ENCODE measurements at places on chromosomes 4 and X.
A peak's percentile ranks its signal among the peaks of the same experiment; 100 is the strongest.

- DNase-seq = no peak
Measured at GRCh38 chr4:42646013-42646784, 10.7 kb downstream of the ATP8A1 start.

DNA sequence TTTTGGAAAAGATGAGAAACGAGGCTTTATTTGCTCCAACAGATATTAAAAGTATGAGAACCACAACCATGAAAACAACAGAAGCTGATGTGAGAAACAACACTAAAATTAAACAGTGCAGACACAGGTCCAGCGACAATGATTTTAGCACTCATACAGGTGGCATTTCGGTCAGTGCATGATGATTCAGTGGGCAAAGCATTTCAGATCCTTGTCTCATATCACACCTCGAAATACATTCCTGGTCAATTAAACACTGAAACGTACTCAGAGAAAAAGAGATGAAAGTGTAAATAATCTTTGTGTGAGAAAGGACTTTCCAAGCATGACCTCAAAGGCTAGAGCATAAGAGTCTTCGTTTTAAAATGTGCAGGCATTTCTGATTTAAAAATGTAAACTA, 85.2 kb downstream of the ACOX3 start:
- no peak for DNase-seq

DNA sequence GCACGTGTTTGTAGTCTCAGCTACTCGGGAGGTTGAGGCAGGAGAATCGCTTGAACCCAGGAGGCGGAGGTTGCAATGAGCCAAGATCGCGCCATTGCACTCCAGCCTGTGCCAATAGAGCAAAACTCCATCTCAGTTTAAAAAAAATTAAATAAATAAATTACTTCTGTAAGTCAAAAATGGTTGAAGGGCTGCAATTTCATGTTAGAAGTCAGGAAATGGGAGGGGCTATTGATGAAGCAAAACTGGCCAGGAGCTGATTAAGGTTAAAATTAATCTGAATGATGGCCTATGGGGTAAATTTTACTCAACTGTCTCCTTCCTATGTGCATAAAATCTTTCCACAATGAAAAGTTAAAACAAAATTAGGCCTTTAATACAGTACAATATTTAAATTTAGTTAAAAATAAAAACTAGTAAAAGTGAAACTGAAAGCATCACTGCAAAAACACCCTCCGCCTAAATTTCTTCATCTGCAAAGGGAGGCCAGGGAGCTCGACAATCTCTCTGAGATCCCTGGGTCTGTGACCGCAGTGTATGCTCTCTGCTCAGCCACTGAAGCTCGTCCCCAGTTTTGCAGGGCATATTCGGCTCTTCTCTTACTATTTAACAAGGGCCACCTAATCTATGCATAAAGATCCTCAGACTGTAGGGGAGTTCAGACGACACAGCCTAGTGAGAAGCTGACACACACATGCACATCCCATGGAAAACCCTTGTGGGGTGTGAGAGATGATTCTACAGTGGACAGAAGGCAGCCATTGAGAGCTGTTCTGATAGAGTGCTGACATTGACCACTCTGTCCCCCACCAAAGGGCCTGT, 57.2 kb downstream of the IRF2 start:
- DNase-seq = no peak

- DNase-seq = no peak
Measured at GRCh38 chrX:44735498-44735897, 108.3 kb upstream of the DUSP21 start.

DNA sequence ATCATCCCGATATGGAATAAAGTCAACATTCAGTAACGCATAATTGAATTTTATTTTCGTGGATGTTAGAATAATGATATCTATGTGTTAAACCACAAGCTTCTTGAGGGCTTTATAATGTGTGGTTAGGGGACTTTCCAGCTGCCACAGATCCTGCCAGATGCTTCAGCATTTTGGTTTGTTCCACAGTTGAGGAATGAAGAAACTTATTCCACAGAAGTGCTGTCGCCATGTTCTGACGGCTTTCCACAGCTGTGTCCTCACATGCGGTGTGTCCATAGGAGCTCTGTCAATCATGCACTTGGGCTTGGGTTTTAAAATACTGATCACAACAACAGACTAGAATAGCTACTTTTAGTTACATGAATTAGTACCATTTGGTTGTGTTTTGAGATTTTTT, 411.9 kb downstream of the TRIML1 start:
- DNase-seq = no peak

DNA sequence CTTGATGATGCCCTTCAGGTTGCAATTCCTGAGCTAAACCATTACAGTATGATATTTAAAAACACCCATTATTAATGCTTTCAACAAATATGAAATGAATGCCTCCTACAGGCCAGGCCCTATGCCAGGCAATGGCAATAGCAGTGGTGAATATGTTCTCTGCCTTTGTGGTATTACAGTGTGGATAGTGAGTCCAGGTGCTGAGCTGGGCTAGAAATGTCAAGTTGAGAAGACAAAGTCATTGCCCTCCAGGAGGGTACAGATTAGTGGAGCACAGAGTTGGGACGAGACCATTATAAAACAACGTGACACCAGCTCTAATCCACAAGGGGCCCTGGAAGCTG, 81.9 kb downstream of the RBM47 start:
- DNase-seq = no peak

DNA sequence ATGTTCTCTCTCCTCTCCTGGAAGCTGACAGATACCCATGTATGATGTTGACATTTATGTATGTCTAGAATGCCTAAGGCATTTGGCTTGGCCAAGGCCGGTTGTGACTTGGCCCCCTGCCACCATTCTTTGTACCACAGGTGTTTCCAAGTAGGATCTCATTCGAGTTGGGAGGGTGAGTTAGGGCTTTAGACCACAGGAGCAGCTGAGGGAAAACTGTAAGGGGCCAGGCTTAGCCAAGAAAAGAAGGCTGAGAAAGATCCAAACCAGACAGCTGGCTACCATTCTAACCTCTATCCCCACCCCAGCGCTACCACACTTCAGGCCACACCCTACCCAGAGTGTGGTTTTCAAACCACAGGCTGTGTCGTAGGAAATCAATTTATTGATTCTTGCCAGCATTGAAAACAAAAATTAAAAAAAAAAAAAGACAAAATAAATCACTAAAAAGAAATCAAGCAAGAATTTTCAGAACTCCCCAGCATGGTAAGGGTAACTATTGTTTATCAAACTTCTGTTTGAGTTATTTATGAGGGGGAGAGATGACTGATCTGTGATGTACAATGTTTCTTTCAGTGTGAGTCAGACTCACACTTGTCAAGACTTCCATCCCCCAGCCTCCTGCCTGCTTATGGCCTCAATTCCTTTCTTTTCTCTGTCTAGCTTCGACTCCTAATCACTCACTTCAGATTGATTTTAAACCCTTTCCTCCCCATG, 9.9 kb downstream of the TMSB4X start:
- no peak for DNase-seq

DNA sequence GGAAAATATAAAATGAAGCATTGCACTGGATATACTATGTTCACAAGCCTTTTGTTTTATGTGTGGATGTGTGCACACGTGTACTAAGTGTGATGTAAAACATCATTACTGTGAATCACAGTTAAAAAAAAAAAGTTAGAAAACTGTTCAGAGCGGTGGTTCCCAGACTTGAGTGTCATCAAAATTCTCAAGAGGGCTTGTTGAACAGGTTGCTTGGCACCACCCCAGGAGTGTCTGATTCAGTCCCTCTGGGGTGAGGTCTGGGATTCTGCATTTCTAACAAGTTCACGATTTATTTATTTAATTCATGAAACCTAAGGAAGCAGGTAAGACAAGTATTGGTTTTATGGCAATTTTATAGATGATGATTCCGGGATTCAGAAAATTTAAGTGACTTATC, 1.8 kb downstream of the CENPU start:
- no peak for DNase-seq

DNA sequence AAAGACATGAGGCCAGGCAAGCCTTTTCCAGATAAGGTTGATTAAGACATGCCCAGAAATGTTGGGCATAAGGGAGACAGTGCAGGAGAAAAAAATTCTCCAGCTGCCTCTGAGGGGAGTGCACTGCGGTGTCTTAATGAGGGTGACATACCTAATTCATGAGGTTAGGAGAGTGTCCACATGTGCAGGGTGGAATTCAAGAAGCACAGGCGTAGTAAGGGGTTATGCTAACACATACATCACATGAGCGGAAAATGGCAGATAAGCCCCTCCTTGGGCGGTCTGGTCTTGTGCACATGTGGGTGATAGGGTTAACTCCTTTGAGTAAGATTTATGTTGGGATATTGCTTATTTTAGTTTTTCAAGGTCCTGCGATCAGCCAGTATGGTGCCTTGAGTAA, 122.4 kb downstream of the PHKA2 start:
- DNase-seq = no peak

DNA sequence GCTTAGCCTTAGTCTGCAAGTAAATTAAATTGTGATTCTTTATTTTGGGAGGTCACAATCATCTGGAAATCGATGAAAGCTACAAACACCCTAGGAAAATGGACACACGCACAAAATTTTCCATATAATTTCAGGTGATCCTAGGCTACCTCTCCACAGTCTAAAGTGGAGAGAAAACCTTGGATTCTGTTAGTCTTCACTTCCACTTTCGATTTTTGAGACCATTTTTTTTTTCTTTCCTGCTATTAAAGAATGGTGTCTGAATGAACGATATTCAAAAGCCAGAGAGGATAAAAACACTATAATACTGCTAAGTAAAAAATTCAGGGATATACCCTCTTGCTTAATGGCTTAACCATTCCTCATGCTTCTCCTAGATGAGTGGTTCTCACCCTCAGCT, 1.7 kb downstream of the FBXL5 start:
- no peak for DNase-seq

DNA sequence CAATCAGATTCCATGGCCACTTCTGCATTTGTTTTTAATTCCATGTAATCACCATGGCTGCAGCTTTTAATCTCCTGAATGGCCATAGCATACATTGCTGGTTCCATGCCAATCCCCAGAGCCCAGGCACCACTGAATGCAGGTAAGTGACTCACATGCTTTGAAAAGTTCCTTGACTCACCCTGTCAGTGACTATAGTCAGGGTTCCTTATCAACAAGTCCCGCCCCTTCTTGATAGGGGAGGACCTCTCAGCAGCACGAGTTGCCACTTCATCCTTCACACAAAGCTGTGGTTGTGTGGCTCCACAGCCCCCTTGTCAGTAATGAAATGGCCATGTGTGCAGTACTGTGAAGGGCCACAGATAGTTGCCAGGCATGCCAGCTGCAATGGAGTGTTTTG, 516.6 kb downstream of the PPARGC1A start:
- DNase-seq = peak; percentile 2

DNA sequence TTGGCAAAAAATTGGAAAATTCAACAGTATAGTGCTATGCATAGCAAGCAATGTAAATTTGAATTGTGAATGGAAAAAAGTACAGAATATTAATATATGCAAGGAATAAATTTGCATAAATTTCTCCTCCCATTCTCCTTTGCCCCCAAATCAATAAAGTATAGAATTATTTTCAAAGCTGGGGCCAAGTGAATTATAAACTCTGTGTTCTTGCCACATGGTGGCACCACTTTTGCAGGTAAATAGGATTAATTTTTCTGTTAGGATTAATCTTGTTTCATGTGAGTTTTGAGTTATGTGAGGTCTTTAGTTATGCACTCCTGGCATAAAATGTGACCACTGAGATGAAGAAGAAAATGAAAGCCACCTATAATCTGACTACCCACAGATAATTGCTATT, 19.9 kb downstream of the COPS4 start:
- DNase-seq = no peak

- no peak for DNase-seq
Measured at GRCh38 chr4:56786955-56787354, 34.5 kb downstream of the SPINK2 start.

GRCh38 chr4:103786014-103786413, 66.2 kb upstream of the TACR3 start:
- DNase-seq = no peak

DNA sequence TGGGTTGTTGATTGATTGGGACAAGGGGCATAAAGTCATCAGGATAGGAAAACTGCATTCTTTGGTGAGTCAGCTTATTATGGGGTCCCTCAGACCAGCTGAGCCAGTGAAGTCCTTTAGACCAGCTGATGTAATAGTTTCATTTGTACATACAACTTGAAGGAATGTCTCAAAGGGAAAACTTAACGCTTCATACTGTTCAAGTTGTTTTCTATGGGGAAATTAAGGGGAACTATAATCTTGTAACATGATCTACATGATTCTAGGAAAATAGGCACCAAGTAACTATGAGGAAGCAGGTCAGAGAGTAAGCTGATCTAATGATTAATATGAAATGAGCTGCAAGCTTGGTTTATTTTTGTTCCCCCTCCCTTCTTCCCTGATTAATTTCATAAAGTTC, 175.1 kb upstream of the GRID2 start:
- DNase-seq = no peak

DNA sequence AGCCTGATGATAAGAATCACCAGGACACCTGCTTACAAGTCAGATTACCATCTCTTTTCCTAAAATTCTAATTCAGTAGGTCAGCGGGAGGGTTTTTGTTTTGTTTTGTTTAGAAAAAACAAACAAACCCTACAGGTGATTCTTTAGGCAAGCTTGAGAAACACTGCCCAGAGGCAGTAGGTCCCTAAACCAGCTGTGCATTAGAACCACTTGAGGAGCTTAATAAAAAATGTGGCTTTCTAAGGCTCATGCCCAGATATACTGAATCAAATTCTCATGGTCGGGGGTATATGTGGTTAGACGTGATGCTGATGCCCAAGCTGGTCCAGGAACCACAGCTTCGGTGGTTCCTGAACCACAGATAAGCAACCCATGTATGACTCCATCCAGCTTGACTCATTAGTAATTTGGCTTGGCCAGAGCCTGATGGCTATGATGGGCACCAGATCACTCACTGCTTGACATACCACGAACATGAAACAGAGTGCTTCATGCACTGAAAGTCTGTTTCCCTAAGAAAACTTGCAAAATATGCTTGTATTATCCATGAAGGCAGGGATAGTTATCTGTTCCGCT, 338.1 kb upstream of the F9 start:
- no peak for DNase-seq

DNA sequence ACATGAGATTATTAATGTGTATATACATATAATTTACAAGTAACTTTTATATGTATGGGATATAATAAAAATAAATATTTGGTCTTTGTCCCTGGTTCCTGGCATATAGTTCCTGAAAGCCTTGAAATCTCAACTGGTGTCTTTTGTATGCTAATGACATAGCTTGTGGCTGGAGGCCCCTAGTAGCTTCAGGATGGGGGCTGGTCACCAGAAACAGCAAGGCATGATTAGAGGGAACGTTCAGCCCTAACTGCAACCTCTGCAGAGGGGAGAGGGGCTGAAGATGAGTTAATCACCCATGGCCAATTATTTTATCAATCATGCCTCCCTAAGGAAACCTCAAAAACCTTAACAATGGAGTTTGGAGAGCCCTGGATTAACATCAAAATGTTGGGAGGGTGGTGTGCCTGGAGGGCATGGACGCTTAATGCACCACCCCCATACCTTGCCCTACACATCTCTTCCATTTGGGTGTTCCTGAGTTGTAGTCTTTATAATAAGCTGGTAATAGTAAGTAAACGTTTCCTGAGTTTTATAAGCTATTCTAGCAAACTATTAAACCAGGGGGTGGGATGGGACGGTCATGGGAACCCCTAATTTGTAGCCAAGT, 21.3 kb downstream of the PIN4 start:
- DNase-seq = no peak

Data from stimulated activated CD4-positive, alpha-beta T cell treated with anti-CD3 and anti-CD28 coated beads, TNF-alpha, amount 100 ng/mL, for 48 hours (primary cell).